B cell (primary cell): ENCODE measurements at places on chromosomes 7 and 10. TPM values are rescaled to one million over a fixed set of nuclear protein-coding genes. Genes with fewer than 3 reads are reported as not detected.

PANK1 gene
- 0.31 and 0.46 TPM in 2 replicates for polyA plus RNA-seq

DNA sequence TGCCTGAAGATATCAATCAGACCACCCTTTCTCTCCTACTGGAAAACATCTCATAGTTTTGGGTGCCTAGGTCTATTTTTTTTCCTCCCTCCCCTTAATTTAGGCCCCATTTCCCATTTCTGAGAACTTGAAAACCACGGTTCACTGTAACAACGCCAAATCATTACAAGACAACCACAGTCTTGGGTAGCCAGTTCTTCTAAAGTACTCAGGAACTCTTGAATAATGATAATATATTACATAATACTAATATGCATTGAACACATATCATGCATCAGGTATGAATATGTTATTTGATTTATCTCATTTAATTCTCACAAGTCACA lies 185.1 kb upstream of the ADO start:
- no peak for DNase-seq

- DNase-seq, result no peak
These were observed 432 bp upstream of the CAMK2B start for GRCh38 chr7:44325811-44326241.

GRCh38 chr7:117645481-117646165 lies 165.8 kb downstream of the CFTR start:
- no peak for DNase-seq

DNA sequence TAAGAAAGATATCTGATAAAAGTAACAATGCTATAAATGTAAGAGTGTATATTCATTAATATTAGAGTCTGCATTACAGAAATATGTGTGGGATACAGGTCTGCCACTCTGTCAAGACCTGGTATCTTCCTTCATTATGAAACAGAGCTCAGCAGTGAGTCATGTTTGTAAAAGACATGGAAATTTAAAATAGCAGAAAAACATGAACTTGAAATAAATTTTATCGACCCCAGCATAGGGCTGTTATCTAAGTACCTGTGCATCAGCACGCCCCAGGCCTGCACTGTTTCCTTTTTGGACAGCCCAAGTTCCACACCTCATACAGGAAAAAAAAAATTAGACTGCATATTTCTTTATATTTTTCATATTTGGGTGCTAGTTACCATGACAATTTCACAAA lies 58.0 kb upstream of the ZPBP start:
- DNase-seq, result no peak

AVL9 gene
- polyA plus RNA-seq, result 11.4 and 15.4 TPM in 2 replicates

MRC1 gene
- not detected in 2 replicates for polyA plus RNA-seq

DNA sequence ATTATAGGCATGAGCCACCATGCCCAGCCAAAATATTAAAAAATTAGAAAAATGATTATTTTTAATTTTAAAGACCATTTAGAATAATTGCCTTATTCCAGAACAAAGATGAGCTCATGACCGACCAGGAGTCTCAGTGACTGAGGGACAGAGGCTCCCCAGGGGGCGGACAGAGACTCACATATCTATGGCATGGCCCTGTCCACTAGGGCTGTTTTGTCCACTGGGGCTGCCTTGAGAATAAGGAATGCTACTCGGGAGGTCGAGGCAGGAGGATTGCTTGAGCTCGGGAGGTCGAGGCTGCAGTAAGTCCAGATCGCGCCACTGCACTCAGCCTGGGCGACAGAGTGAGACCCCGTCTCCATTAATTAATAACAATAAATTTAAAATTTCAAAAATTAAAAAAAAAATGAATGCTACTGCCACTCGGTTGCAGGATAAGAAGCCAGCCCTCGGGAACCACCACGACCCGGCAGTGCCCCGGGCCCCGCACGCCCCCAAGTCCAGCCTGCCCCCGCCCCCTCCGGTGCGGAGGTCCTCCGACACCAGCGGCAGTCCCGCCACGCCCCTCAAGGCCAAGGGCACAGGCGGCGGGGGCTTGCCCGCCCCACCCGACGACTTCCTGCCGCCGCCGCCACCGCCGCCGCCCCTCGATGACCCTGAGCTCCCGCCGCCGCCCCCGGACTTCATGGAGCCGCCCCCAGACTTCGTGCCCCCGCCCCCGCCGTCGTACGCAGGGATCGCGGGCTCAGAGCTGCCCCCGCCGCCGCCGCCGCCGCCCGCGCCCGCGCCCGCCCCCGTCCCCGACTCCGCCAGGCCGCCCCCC lies 128.6 kb downstream of the APBB1IP start:
- DNase-seq, result no peak

DNA sequence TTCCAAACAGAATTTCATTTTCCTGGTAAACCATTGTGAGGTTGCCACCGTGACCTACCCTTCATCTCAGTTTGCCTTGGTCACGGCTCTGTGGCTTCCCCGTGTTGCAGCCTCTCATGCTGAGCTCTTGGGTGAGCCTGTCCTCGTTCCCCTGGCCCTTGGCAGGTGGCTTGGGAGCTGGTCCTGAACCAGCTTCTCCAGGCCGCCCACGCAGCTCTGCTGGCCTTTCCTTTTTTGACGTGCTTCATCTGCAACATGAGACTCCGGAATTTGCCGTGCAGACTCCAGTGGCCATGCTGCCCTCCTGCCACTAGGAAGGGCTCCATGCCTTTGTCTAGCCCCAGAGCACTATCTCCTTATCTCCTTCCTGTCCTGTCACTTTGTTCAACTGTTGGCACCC lies 93.0 kb upstream of the NPS start:
- no peak for DNase-seq

GRCh38 chr10:104291439-104291951 lies 22.5 kb downstream of the GSTO2 start:
- peak; percentile 91 for DNase-seq

C7orf57 gene
- not detected in 2 replicates for polyA plus RNA-seq

DNA sequence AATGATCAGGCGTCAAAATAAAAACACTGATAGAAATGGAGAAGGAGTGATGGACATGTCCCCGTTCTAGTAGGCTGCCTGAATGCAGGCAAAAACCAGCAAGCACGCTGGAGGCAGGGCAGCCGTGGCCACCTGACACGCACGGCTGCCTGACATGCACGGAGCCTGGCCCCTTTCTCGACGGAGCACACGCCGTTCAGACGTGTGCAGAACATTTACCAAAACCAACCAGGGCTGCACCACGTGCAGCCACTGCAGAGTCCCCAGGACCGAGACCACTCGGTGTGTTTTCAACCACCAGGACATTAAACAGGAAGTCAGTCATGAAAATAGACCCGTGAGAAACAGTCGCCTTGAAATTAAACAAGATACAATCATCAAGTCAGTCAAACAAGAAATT lies 61.9 kb upstream of the NKX6-2 start:
- DNase-seq, result no peak

DNA sequence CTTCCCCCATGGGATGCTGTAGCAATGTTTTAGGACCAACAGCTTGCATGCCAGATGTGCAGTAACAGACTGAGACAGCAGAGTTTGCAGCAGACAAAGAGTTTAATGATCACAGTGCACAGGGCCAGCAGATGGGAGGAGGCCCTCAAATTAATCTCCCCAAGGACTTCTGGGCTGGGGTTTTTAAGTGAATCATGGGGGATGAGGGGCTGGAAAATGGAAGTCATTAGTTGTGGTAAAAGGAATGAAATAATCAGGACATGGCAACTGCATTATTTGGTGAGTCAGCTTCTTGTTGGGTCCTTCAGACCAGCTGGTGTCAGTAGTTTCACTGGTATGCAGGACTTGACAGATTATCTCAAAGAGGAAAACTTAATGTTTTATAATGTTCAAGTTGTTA lies 12.6 kb upstream of the NRBF2 start:
- DNase-seq, result no peak

DNA sequence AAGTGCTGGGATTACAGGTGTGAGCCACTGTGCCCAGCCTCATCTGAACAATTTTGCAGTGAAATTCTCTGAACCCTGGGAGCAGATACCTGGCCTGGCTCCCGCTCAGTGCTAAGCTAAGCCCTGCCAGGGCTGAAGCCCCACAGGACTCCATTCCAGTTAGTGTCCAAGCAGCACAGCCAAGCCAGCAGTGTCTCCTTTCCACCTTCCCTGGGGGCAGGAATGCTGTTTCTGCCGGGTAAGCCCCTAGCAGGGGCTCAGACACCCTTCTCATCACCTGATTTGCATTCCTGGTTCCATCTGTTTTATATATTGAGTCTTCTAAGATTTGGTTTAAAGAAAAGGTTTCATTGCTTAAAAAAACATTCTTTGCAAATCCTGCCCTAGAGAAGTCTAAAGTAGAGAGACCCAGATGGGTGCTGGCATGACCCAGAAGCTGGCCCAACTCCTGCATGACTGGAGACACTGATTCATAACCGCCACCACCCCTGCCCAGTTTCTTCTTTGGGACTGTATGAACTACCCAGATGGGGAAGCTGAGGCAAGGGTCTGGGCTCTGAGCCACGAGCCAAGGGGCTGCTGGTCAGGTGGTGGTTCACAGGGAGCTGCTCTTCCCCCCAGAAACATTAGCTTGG lies 14.0 kb downstream of the SLC13A4 start:
- DNase-seq, result no peak

- no peak for DNase-seq
These were observed 3.7 kb downstream of the WDR37 start for GRCh38 chr10:1059902-1060301.

- DNase-seq, result no peak
These were observed 27.8 kb upstream of the EBLN1 start for GRCh38 chr10:22245567-22245966.

PLOD3 gene
- 35.5 and 40.1 TPM in 2 replicates for polyA plus RNA-seq

DNA sequence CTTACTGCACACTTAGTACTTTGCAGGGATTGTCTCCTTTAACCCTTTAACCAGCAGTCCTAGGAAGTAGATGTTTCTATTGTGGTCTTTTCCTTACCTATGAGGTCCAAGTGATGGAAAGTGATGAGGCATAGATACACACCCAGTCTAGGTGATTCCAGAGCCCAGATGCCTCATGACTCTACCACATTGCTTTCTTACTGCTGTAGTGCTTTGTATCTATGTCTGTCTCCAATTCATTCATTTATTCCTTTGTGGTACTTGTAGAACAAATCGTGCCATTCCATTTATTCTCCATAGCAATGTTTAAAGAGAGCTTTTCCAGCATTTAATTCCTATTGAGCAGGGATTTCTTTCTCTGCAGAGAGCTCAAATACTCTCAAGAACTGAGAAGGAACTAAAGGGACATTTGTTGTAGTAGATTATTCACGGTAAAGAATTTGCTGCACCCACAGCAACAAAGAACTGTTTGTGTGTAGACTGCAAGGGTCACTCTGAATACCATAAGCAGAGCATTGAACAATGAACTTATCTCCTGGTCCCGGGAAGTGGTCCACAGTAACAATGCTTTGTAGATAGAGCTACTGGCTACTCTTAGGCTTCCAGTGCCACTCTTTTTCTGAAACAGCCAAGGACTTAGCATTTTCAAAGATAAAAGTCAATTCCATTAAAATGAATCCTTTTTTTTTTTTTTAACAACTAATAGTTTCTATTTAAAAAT lies 337.0 kb downstream of the PTEN start:
- DNase-seq, result no peak

DNA sequence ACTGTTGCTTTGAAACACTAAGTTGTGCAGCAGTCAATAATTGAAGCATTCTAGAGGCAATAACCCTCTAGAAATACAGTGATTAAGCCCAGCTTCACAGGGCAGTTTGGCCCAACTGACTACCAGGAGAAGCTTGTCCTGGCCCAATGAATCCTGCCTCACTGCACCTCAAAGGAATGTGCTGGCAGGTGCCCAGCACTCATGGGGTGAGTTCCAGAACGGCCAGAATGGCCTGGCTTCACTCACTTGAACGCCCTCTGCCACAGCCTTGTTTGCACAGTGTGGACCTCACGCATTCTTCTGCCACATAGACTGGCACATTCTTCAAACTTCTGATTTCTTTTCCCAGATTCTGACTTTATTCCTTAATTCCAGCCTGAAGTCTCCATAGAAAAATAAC lies 6.6 kb upstream of the ITIH2 start:
- no peak for DNase-seq
